ENCODE measurements at places on chromosomes 4 and X. TPM values are rescaled to one million over a fixed set of nuclear protein-coding genes. Genes with fewer than 3 reads are reported as not detected.

The SLC7A11 gene
- total RNA-seq: 34.4 TPM

The CT45A3 gene
- not detected for total RNA-seq

The MAGEB17 gene
- not detected for total RNA-seq

The OTUD6A gene
- not detected for total RNA-seq

The CD38 gene
- not detected for total RNA-seq
